GM12878 (cell line): ENCODE measurements at places on chromosomes 6 and 20. TPM values are rescaled to one million over a fixed set of nuclear protein-coding genes. Genes with fewer than 3 reads are reported as not detected.

The RAET1L gene
- not detected in 2 replicates for total RNA-seq

DNA sequence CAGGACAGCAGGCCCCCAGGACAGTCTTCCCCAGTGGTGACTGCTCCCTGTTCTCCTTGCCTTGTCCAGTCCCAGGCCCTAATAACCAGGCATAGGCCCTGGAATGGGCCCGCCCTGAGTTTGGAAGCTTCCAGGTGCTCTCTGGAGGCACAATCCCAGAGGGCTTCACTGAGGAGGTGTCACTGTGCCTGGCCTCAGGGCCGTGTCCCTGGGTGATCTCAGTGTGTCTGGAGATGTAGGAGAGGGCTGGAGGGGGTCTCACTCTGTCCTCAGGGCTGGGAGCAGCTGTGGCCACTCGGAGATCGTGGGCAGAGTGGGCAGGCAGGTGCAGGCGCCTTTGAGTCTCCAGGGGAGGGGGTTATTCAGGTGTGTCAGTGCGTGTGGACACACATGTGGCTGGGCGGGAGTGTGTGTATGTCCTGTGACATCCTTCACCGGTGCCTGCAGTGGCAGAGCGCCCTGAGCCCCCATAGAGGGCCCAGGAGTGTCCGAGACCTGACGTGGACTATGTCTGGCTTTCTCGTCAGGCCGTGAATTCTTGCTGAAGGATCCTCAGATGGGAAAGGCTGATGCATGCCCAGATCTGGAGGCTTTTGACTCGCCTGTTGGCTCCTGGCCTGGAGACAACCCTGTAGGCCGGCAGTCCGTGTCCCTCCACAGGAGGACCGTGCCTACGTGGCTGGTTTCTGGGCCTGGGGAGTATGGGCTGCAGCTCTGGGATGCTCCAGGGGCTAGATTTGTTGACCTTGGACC lies 5.5 kb upstream of the NPBWR2 start:
- H3K4me3 ChIP-seq = no peak overlapping the region
- H3K36me3 ChIP-seq = no peaks in the 10 kb centered on the region
- no peak overlapping the region for H3K27ac ChIP-seq
- no peak for DNase-seq

DNA sequence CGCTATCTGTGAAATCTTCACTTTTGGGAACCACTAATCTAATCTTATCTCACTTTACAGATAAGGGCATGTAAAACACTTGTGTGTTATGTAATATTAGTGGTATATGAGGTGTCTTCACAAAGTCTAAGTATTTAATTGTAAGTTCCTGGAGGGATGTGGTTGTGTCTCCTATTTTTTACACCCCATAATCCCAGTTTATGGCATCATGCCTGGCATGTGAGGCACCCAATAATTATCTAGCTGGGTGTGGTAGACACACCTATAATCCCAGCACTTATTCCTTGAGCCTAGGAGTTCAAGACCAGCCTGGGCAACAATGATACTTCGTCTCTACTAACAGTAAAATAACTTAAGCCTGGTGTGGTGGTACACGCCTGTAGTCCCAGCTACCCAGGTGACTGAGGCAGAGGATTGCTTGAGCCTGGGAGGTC lies 16.5 kb upstream of the TBCC start:
- no peak for DNase-seq
- no peak overlapping the region for H3K4me3 ChIP-seq
- no peaks in the 10 kb centered on the region; the same call in 1 of the 2 replicates for H3K36me3 ChIP-seq

DNA sequence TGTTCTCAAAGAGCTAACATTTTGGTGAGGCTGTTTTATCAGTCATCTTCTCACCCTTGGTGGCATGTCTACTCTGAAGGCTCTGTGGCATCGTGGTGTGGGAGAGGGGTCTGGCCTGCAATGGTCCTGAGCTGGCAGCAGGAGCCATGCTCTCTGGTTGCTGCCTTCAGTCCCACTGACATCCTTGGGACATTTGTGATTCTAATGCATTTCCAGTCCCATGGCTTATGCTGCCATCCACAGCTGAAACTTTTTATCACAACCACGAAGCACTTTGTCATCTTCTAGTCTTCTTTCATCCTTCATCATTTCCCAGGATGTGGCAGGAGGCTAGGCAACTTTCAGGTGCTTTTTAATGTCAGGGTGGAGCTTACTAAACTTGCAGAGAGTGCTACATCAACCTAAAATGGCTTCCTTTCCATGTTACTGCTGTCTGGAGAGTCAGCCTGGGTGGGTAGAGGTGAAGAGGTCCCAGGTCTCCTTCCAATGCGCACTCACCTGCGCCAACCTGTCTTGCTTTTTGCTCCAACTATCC lies 77.1 kb downstream of the GPR63 start:
- H3K4me3 ChIP-seq = no peak overlapping the region
- H3K4me1 ChIP-seq = no peaks in the 10 kb centered on the region
- no peak for DNase-seq
- H3K27me3 ChIP-seq = no peaks in the 10 kb centered on the region

GRCh38 chr6:14921170-14921569 lies 324.7 kb upstream of the JARID2 start:
- H3K27me3 ChIP-seq = no peaks in the 10 kb centered on the region
- no peak overlapping the region for H3K27ac ChIP-seq
- no peaks in the 10 kb centered on the region; the same call in 1 of the 2 replicates for H3K4me1 ChIP-seq
- no peaks in the 10 kb centered on the region for H3K36me3 ChIP-seq
